ENCODE measurements at places on chromosomes 7 and 10. TPM values are rescaled to one million over a fixed set of nuclear protein-coding genes. Genes with fewer than 3 reads are reported as not detected.

The SH3PXD2A gene
- total RNA-seq, result 57.8 TPM

The RNF148 gene
- not detected for total RNA-seq

The PHKG1 gene
- not detected for total RNA-seq

The EMX2 gene
- not detected for total RNA-seq

DNA sequence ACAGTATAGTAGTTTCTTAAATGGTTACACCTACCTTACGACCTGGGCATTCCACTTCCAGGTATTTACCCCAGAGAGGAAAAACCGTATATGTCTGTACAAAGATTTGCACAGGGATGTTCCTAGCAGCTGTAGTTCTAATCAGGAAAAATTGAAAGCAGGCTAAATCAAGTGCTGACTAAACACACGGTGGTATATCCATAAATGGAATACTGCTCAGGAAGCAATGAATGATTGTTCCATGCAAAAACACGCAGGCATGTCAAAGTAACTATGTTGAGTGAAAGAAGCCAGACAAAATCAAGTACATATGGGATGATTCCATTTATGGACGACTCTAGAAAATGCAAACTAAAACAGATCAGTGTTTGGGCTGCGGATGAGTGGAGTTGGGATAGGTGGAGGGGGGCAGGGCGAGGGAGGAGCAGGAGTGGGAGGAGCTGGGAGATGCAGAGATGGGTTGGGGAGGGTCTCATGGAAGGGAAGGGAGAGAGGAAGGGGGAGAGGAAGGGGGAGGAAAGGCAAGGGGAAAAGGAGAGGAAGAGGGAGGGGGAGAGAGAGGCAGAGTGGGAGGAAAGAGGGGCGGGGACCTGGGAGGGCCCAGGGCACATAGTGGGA is 484 bp upstream of the MSRB2 start:
- peak overlapping the region; percentile 90 for H3K27ac ChIP-seq
- no peaks in the 10 kb centered on the region for H3K27me3 ChIP-seq
- peak overlapping the region; percentile 81 for H3K4me3 ChIP-seq
- H3K4me1 ChIP-seq, result no peaks in the 10 kb centered on the region
- no peaks in the 10 kb centered on the region for H3K36me3 ChIP-seq
- no peak for DNase-seq

DNA sequence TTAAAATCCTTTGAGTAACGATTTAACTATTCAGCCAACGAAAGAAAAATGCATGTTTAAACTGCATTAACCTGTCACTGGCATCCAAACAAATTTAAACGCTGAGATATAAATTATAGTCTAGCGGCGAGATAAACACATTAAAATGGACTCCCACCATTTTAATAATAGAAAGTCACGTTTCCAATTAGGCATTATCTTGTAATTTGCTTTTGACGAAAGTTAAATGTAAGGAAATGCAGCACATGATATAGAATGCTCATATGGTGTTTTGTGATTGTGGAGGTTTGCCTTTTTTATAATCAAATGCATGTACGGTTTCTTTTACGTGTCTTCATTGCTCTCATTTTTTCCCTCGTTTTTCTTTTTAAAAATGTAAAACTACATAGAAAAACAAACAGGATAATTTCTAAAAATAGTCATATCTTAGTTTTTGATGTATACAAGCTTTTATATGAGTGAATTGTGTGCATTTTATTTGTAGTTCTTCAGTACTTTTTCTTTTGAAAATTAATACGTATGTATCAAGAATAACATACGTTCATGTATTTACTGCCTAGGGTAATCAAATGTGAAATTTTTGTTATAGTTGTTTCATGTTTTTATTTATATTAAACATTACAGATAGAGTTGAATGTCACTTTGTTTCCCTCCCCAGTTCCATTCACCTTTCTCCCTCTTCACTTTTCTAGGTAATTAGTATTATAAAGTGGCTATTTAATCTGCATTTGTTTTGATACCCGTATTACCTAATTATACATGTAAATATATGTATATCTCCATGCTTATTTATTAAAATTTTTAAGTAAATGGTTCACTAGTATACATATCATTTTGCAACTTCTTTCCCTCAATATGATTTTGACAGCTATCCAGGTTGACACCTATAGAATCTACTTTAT is 1.1 kb upstream of the KLF14 start:
- peaks cover 100% of the 10 kb centered on the region for H3K27me3 ChIP-seq
- peaks cover 15% of the 10 kb centered on the region for H3K4me1 ChIP-seq
- H3K27ac ChIP-seq, result no peak overlapping the region
- no peak for DNase-seq

GRCh38 chr10:102826148-102826796 is 10.9 kb downstream of the CYP17A1 start:
- H3K27me3 ChIP-seq, result no peaks in the 10 kb centered on the region
- H3K4me3 ChIP-seq, result no peak overlapping the region
- no peak overlapping the region for H3K27ac ChIP-seq
- no peaks in the 10 kb centered on the region for H3K36me3 ChIP-seq
- no peaks in the 10 kb centered on the region for H3K4me1 ChIP-seq
- no peak for DNase-seq

GRCh38 chr10:6384031-6384430 is 181.3 kb downstream of the PFKFB3 start:
- no peak for DNase-seq
- H3K4me1 ChIP-seq, result peaks cover 22% of the 10 kb centered on the region
- H3K27me3 ChIP-seq, result no peaks in the 10 kb centered on the region
- H3K4me3 ChIP-seq, result no peak overlapping the region
- no peaks in the 10 kb centered on the region for H3K36me3 ChIP-seq

DNA sequence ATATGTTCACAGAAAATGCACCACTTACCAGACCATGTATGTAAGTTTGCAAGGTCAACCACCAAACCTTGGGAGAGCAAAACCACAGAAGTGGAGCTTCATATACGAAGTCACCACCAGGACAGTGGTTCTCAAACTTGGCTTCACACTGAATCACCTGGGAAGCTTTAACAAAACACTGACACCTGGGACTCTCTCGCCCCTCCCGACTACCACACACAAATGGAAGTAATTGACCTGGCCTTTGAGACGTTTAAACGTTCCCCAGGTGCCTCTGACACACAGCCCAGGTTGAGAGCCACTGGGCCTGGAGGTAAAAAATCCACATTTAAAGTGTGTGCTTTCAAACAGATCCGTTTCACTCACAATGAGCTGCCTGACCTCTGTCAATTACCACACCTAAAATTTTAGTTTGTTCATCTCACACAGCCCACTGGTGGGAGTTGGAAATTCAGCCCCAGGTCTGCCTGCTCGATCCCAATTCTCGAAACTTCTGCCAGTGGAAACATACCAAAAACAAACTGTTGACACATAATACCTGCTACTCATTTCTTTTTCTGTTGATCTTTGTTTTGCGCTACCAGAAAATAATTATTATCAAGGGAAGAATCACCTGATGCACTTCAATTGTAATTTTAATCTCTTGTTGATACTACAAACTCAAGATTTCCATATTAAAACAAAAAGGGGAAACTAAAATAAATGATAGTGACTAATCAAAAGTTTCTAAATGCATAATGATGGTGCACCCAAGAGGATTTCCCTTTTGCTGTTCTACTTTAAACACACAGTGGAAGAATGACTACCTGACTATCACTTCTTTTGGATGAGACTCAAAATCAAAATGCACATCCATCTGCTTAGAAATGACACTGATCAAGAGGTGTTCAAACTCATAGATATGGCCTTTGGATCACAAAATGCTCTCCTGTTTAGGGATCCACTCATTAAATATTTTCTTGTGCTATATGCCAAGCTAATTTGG is 26.6 kb downstream of the CDNF start:
- DNase-seq, result no peak
- H3K4me3 ChIP-seq, result no peak overlapping the region
- no peaks in the 10 kb centered on the region for H3K27me3 ChIP-seq
- no peak overlapping the region for H3K27ac ChIP-seq

DNA sequence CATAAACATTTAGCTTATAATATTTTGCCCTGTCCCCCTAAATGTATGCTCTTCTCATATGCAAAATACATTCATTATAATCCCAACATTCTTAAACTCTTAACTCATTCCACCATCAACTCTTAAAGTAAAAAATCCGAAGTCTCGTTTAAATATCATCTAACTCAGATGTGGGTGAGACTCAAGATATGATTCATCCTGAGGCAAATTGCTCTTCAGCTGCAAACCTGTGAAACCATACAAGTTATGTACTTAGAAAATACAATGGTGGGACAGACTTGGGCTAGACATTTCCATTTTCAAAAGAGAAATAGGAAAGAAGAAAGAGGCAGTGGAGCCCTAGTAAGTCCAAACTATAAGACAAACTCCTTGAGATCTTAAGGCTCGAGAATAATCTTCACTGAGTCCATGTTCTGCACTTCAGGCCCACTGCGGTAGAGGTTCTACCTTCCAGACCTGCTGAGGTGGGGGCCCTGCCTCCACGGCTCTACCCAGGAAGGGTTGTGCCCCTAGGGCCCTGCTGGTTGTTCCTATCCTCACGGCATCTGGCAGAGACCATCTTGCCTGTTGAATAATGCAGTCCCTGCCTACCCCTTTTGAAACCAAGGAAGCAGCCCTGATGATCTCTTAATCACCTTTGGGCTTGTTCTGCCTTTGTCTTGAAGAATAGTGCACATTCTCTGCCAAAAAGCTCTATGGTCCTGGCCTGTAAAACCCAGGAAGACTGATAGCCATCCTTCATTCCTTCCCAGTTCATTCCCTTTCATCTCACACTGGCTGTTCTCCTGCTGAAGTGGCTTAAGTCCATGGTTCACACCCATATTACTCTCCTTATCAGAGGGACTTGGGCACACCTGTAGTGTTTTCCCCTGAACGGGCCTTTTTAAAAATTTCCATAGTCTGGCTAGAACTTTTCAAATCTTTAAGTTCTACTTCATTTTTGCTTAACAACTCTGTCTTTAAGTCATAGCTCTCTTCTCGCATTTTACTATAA is 37.3 kb downstream of the INPP5F start:
- DNase-seq, result no peak
- no peaks in the 10 kb centered on the region for H3K27me3 ChIP-seq
- H3K4me1 ChIP-seq, result peaks cover 9% of the 10 kb centered on the region
- H3K36me3 ChIP-seq, result no peaks in the 10 kb centered on the region
- H3K27ac ChIP-seq, result no peak overlapping the region
- no peak overlapping the region for H3K4me3 ChIP-seq

DNA sequence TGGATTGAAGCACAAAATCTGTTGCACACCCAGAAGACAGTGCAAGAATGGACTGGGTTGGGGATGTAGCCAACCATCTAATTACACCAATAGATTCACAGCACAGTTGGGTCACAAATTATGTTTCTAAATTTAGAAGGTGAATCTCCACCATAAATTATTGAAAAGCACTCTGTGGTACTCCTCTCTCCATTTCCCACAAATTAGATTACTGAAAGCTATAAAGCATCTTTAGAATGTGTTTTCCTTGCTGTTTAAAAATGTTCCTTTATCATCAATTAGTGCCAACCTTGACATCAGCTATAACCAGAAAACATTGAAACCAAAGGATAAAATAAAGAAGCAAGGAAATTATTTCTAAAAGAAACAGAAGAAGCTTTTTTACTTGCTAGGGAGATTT is 39.9 kb upstream of the HDAC9 start:
- H3K4me3 ChIP-seq, result no peak overlapping the region
- no peak overlapping the region for H3K27ac ChIP-seq
- no peaks in the 10 kb centered on the region for H3K36me3 ChIP-seq
- no peaks in the 10 kb centered on the region for H3K27me3 ChIP-seq

DNA sequence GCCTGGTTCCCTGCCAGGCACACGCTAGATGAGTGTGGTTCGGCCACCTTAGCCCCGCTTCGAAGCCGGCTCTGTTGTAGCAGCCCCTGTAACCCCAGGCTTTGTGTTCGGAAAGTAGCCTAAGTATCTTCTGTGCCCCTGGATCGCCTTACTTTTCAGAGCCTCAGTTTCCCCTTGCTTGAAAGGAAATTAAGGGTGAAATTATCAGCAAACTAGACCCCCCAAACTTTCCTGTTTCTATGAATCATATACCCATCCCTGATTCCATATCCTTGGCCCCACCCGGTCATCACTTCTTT is 312 bp downstream of the PDCD11 start:
- peak overlapping the region; percentile 93 for H3K27ac ChIP-seq
- peaks cover 18% of the 10 kb centered on the region for H3K4me1 ChIP-seq
- H3K36me3 ChIP-seq, result no peaks in the 10 kb centered on the region
- DNase-seq, result no peak
- H3K4me3 ChIP-seq, result peak overlapping the region; percentile 98

- H3K4me1 ChIP-seq, result no peaks in the 10 kb centered on the region
- no peak overlapping the region for H3K4me3 ChIP-seq
- no peaks in the 10 kb centered on the region for H3K36me3 ChIP-seq
- no peaks in the 10 kb centered on the region for H3K27me3 ChIP-seq
- no peak overlapping the region for H3K27ac ChIP-seq
- no peak for DNase-seq
These were observed 501.2 kb downstream of the ADRA2A start for GRCh38 chr10:111578076-111578475.

DNA sequence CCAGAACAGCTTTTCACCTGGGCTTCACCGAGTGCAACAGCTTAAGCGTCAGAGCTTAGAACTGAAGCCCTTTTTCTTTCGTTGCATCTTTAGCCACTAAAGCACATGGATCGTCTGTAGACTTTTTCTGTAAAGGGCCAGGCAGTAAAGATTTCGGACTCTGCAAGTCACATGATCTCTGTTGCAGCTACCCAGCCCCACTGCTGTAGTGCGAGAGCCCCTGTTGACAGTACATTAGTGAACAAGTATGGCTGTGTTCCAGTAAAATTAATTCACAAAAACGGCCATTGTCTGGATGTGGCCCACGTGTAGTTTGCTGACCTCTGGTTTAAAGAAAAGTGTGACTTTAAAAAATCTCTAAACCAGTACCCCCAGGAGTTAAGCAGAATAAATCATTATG is 39.4 kb downstream of the FBH1 start:
- DNase-seq, result no peak
- H3K27me3 ChIP-seq, result no peaks in the 10 kb centered on the region
- H3K36me3 ChIP-seq, result peaks cover 27% of the 10 kb centered on the region
- no peak overlapping the region for H3K4me3 ChIP-seq

GRCh38 chr7:81439591-81439990 is 330.3 kb downstream of the HGF start:
- no peak for DNase-seq
- H3K27me3 ChIP-seq, result no peaks in the 10 kb centered on the region
- no peaks in the 10 kb centered on the region for H3K36me3 ChIP-seq
- no peaks in the 10 kb centered on the region for H3K4me1 ChIP-seq

DNA sequence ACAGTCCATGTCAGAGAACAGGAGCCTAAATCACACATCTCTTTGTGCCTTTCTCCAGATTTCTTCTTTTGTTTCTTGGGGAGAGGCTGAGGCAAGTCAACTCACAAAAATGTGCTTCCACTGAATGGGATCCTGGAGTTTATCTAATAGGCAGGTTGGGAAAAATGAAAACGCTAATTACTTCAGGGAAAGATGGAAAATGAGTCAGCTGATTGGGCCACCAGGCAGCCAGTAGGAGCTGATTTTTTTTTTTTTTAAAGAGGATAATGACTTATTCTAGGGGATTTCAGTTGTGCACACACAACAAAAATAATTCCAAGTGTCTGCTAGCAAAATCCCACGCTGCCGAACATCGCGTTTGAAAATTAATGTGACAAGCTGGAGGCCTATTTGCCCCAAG is 412.8 kb upstream of the ZMIZ1 start:
- H3K27me3 ChIP-seq, result no peaks in the 10 kb centered on the region
- no peak for DNase-seq
- H3K4me3 ChIP-seq, result no peak overlapping the region
- no peaks in the 10 kb centered on the region for H3K36me3 ChIP-seq
- no peak overlapping the region for H3K27ac ChIP-seq
- H3K4me1 ChIP-seq, result no peaks in the 10 kb centered on the region

GRCh38 chr10:31947144-31947926 is 18.7 kb upstream of the ARHGAP12 start:
- no peaks in the 10 kb centered on the region for H3K27me3 ChIP-seq
- H3K36me3 ChIP-seq, result no peaks in the 10 kb centered on the region
- DNase-seq, result no peak
- H3K27ac ChIP-seq, result peak overlapping the region; percentile 69

- no peaks in the 10 kb centered on the region for H3K36me3 ChIP-seq
- H3K27ac ChIP-seq, result no peak overlapping the region
- H3K27me3 ChIP-seq, result peaks cover 46% of the 10 kb centered on the region
These were observed 118.2 kb downstream of the VIPR2 start for GRCh38 chr7:159026271-159027055.

Measured in esophagus squamous epithelium (tissue), 5 donors.